ENCODE measurements at places on chromosomes 13 and 19.

DNA sequence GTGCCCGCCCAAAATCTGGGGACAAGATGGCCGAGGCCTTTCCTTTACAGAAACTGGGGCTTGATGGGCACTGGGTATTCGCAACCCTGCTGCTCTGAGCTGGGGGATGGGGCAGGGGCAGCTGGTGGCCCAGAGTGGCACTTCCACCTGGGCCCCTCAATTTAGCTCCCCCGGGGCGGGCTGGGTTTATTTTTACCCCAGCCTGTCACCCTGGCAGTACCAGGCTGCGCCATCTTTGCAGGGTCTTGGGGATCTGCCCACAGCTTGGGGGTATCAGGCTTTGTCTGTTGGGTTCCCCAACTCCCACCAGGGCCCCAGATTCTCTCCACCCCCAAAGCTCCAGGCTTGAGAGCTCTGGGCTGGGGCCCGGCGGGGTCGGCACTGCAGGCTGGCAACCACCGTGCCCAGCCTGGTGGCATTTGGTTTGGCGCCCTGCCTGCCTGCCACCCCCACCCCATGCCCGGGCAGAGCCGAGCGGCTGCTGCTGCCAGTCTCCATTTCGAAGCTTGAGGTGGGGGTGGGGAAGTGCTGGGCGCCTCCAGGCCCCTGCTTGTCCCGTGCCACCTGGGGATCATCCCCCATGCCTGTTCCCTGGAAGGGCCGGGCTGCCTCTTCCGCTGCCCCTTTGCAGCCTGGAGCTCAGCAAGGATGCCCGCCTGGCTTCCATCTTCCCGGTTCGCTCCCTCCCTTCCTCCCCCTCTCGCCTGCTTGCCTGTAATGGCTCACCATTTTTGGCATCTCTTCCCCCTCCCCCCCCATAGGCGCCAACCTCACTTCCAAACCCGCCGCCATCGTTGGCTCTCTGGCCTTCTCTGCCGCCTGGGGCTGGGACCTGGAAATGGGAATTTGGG, 11.4 kb downstream of the NFIX start:
- DNase-seq, result no peak

DNA sequence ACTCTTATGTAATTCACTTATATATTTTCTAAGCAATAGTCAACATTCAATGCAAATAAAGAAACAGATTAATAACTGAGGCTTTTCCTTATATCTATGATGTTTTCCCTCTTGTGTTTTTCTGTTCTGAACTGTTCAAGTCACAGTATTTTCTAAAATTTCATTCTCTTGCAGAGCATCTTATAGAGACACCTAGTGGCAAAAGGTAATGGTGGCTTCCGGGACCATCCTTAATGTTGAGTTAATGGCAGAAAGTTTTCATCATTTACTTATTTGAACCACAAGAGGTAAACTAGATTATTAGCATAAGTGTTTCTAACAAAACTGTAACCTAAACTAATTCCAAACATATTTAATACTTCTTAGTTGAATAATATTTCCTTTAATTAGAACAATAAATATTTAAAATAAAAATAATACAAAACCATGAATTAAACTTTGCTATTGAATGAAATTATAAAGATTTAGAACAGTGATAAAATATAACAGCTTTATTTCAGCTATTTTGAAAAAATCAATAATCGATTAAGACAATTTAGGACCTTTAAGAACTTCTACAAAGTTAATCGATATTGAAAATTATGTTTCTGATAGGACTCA, 1.7 kb upstream of the SLITRK5 start:
- no peak for DNase-seq

DNA sequence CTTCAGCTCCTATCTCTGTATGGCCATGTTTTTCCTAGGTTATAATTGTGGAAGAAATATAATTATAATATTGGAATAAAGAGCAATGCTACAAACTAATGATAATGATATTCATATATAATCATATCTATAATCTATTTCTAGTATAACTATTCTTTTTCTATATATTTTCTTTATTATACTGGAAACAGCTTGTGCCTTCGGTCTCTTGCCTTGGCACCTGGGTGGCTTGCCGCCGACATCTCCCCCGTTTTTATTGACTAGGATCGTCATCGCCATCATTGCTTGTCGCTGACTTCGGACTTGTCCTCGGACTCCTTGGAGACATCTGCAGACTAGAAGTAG, 24.2 kb downstream of the ZNF763 start:
- no peak for DNase-seq

- no peak for DNase-seq
Measured at GRCh38 chr13:24050796-24051715, 109.5 kb upstream of the SPATA13 start.

DNA sequence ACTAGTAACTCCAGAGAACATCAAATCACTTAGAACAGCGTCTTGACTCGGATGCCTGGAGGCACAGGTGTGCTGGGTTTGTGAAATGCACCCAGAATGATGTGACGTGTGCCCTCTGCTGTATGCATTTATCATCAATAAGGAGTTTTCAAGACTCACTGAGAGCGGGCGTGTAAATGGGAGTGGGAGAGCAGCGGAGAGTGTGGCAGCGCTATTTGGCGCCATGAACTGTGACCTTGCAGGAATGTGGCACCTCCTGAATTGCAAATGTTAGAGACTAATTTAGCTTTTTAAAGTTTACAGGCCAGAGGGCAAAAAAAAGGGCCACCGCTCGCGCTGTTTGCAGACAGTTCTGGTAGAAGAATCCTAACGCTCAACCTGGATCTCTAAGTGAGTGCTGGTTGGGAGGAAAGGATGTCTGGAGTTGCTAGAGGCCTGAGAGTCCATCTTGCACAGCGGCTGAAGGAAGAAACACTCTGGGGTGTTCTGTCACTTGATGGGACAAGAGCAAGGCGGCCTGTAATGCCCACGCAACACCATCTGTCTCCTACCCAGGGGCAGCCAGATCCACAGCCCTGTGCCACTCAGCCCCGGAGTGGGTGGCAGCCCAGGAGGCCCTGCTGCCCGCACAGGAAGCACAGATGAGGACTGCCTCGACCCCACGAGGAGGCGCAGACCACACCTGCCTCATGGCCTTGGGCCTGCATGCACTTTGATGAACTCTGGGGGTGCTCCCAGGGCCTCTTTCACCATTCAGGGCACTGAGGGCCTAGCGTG, 19.7 kb downstream of the RANBP3 start:
- DNase-seq, result no peak

DNA sequence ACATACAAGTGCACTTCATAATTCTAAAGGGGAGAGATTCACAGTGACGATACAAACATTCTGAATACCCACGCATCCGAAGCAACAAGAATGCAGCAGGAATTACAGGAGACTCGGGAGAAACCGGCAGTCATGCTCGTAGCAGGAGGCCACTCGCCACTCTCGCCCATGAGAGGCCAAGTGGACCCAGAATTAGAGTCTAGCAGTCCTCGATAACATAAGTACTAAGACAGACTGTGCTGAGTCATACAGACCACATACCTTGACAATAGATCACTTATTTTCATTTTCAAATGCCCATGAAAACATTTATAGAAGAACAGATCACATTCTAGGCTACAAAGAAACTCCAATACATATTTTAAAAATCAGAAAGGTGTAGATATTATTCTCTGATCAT, 299.1 kb upstream of the TSHZ3 start:
- DNase-seq, result no peak

DNA sequence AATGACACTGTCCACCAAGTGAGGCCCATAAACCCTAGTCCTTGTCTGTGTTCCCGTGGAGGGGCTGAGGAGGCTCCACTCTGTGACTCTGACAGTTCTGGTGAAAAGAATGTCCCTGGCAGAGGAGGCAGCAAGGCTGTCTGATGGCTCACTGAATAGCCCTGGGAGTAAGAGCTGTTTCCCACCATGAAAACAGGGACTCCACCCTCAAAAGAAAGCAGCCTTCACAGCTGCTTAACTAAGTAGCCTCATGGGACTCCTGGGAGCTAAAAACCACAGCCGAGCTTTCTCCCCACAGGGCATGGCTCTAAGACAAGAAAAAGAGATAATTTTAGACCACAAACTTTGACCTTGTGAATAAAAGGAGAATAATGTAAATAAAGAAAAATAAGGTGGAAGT, 135.1 kb upstream of the FRY start:
- no peak for DNase-seq

DNA sequence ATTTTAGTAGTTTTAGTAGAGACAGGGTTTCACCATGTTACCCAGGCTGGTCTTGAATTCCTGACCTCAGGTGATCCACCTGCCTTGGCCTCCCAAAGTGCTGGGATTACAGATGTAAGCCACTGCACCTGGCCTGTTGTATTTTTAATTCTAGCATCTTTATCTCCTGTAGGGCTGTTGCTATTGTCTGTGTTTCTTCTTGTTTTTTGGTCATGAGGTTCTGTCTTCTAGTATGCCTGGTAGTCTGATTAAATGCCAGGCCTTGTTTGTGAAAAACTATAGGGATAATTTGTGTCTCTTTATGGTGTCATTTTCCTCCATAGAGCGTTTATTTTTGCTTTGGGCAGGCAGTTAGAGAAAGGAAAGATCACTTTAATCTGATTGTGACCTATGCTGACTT, 3.1 kb downstream of the ARHGEF18 start:
- no peak for DNase-seq
